NCI-H526 (cell line): ENCODE measurements at places on chromosomes 5 and 9.

- no peak for DNase-seq
Observed at GRCh38 chr5:120062515-120062917, 401.6 kb upstream of the PRR16 start.

DNA sequence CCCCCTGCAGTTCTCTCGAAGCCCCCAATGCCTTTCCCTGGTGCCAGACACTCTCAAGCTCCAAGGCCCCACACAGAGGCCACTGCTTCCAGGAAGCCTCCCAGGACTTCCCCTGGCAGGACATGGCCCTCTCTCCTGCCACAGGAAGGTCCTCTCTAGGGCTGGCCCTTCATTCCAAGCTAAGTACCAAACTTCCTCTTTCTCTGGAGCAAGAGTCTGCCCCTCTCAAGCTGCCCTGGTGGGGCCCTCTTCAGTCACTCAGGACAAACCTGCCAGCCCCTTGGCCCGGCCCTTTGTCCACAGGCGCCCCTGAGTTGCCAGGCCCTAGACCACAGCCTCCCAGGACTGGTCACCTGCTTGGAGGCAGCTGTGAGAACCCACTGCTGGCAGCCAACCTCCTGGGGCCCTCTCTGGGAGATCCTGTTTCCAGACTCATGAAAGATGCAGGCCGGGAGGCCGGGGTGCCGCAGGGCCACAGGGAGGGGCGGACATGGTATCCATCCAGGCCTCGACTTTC, 6.6 kb downstream of the NINJ1 start:
- DNase-seq, result no peak

DNA sequence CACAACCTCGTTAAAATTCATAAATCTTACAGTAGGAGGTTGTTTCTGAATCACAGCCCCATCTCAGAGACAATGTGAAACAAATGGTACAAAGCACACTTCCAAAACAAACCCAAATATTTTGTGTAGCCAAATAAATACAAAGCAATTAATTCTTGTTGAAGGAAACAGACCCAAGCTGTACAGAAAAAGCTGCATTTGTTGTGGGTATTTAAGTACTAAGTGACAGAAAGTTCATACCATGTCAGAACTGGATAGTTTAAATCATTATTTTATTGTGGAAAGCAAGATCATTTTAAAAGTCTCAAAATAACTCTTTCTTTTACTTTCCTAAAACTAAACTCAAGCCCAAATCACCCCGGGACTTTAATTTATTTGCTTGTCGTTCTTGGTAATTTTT, 570.7 kb downstream of the ELAVL2 start:
- DNase-seq, result no peak

- no peak for DNase-seq
Observed at GRCh38 chr9:37921168-37921510, 17.2 kb upstream of the SLC25A51 start.

- DNase-seq, result no peak
Observed at GRCh38 chr9:108698231-108698630, 157.6 kb downstream of the ACTL7B start.
